ENCODE measurements at places on chromosomes 1 and 21.

DNA sequence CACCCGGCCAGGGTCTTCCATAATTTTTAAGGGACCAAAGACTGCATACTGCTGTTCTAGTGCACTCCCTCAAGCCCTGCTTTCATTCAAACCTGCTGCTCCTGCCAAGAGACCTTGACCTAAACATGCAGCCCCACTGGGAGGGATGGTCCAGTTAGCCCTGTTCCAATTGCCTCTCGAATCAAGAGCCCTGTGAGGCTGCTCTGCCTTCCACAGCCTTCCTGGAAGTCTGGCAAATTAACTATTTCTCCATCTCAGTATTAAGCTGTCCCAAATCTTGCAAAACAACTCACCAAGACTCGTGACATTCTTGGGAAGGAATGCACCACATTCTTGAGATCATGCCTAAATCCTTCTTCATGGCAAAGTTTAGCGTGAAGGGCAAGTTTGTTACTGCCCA, 231.3 kb downstream of the C1orf94 start:
- H3K4me3 ChIP-seq, result no peak overlapping the region
- DNase-seq, result no peak
- H3K36me3 ChIP-seq, result no peaks in the 10 kb centered on the region
- no peaks in the 10 kb centered on the region for H3K27me3 ChIP-seq
- no peaks in the 10 kb centered on the region for H3K4me1 ChIP-seq

- no peaks in the 10 kb centered on the region for H3K4me1 ChIP-seq
- peak; percentile 84 for DNase-seq
- H3K27ac ChIP-seq, result no peak overlapping the region
- no peaks in the 10 kb centered on the region for H3K36me3 ChIP-seq
- H3K4me3 ChIP-seq, result no peak overlapping the region
Measured at GRCh38 chr1:231460614-231461013, 38.5 kb upstream of the EGLN1 start.

DNA sequence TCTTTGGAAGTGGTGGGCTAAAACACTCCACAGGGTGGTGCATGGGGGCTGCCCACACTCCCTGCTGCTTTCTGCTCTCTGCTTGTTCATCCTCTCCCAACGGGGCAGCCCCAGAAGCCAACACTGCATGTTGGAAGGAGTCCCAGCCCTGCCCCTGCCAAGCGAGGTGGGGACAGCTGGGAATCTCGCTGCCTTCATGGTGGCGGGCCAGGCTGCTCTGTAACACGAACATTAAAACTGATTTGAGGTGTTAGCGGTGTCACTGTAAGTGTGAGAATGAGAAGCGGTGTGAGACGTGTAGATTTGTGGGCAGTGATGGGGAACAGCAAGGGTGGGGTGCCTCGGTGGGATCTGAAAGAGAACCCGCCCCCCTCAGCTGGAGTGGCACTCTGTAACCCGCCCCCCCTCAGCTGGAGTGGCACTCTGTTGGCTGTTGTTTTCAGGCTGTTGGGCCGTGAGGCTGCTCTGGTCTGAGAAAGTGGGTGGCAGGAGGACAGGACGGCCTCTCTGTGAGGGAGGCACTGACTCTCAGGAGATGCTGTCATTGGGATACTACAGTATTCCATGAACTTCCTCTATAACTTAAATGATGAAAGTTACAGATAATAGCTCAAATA, 80.9 kb downstream of the PCBP3 start:
- no peak overlapping the region for H3K4me3 ChIP-seq
- H3K36me3 ChIP-seq, result no peaks in the 10 kb centered on the region
- no peak overlapping the region for H3K27ac ChIP-seq

- no peaks in the 10 kb centered on the region for H3K27me3 ChIP-seq
- DNase-seq, result peak; percentile 54
- no peak overlapping the region for H3K27ac ChIP-seq
Measured at GRCh38 chr1:15352128-15352957, 57.3 kb upstream of the EFHD2 start.

DNA sequence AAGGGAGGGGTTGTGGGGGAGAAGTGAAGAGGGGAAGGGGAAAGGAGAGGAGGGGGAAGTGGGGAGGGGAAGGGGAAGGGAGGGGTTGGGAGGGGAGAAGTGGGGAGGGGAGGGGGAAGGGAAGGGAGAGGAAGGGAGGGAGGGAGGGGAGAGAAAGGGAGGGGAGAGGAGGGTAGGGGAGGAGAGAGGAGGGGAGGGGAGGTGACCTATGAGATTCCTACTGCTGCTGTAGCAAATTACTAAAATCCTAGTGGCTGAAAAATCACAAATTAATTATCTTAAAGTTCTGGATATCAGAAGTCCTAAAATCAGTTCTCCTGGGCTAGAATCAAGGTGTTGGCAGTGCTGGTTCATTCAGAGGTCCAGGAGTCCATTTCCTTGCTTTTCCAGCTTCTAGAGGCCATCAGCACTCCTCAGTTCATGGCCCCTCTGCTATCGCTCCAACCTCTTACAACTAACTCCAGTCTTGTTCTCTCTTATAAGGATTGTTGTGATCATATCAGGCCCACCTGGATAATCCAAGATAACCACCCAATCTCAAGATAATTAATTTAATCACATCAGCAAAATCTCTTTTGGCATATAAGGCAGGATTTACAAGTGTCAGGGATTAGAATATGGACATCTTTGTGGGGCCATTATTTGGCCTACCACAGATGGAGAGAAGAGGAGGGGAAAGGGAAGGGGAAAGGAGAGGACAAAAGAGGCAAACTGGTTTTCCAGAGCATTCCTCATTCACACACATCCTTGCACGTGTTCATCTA, 30.4 kb upstream of the KANK4 start:
- no peak for DNase-seq
- H3K4me1 ChIP-seq, result no peaks in the 10 kb centered on the region
- H3K4me3 ChIP-seq, result no peak overlapping the region
- no peak overlapping the region for H3K27ac ChIP-seq

- H3K27me3 ChIP-seq, result no peaks in the 10 kb centered on the region
- H3K36me3 ChIP-seq, result no peaks in the 10 kb centered on the region
- no peaks in the 10 kb centered on the region for H3K4me1 ChIP-seq
- H3K27ac ChIP-seq, result no peak overlapping the region
Measured at GRCh38 chr1:196059210-196059609, 549.0 kb downstream of the KCNT2 start.

DNA sequence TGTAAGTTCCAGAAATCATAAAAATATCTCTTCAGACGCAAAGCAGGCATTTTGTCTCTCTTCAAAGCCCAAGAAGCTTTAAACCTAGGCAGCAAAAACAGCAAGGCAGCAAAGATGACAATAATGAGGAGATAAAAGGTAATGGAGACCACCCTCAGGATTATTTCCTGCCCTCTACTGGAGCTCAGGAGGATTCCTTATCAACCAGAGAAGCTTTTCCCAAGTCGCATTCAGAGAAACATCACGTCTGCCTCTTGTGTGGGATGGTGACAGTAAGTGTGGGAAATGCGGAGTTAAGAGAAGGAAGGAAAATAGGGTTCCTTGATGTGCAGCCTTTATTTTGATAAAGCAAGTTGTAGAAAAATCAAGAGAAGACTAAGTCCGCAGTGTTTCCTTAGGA, 365.8 kb downstream of the RGS7 start:
- no peaks in the 10 kb centered on the region for H3K4me1 ChIP-seq
- H3K27ac ChIP-seq, result no peak overlapping the region
- no peaks in the 10 kb centered on the region for H3K36me3 ChIP-seq
- no peaks in the 10 kb centered on the region for H3K27me3 ChIP-seq

- H3K4me1 ChIP-seq, result no peaks in the 10 kb centered on the region
- H3K27me3 ChIP-seq, result no peaks in the 10 kb centered on the region
- no peak for DNase-seq
- no peaks in the 10 kb centered on the region for H3K36me3 ChIP-seq
- no peak overlapping the region for H3K4me3 ChIP-seq
- no peak overlapping the region for H3K27ac ChIP-seq
Measured at GRCh38 chr1:98817821-98818220, 156.3 kb downstream of the SNX7 start.

- H3K4me3 ChIP-seq, result no peak overlapping the region
- peaks cover 18% of the 10 kb centered on the region for H3K27me3 ChIP-seq
- DNase-seq, result no peak
- H3K27ac ChIP-seq, result no peak overlapping the region
- H3K36me3 ChIP-seq, result no peaks in the 10 kb centered on the region
Measured at GRCh38 chr1:201248721-201249559, 34.4 kb upstream of the PKP1 start.

DNA sequence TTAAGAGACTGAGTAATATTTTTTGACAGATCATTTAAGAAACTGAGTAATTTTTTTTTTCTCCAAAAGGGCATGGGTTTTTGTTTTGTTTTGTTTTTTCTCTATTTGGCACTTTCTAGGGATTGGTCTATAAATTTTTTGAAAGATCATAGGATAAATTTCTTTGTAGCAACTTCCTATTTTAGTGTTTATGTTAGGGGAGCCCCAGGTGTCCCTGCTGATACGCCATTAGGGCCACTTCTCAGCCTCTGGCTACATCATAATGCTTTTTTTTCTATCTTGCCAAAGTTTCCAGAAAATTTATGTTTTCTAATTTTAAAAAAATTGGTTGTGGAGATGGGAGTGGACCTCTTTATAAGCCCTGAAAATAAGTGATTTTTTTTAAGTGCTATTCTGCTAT, 2.6 kb downstream of the GABPA start:
- H3K27ac ChIP-seq, result no peak overlapping the region
- no peak for DNase-seq

DNA sequence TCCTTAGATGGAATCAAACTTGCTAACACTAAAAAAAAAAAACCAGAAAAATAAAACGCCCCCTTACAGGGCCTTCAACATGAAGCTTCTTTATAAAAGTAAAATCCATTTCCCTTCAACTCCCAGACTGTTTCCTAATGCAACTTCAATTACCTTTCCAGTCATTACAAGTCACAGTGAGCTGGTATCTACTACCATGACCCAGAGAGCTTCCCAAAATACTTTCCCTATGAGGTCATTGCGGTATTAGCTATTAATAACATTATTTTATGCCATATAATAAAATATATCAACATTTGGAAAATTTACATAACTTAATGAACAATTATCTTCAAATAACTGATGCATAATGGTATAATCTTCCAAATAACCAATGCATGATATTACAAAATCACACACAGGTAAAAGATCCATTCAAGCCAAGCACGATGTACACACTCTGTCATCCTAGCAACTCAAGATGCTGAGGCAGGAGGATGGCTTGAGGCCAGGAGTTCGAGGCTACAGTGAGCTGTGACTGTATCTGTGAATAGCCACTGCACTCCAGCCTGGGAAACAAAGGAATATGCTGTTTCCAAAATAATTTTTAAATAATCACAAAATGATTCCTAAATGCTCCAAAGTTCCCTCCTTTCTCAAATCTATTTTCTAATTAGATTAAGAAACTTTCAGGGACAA, 24.1 kb downstream of the EIF4G3 start:
- H3K4me1 ChIP-seq, result peaks cover 13% of the 10 kb centered on the region
- no peaks in the 10 kb centered on the region for H3K27me3 ChIP-seq
- DNase-seq, result no peak
- peak overlapping the region; percentile 21 for H3K27ac ChIP-seq

- no peaks in the 10 kb centered on the region for H3K36me3 ChIP-seq
- H3K27ac ChIP-seq, result no peak overlapping the region
- no peak overlapping the region for H3K4me3 ChIP-seq
- H3K27me3 ChIP-seq, result peaks cover 3% of the 10 kb centered on the region
- H3K4me1 ChIP-seq, result peaks cover 10% of the 10 kb centered on the region
Measured at GRCh38 chr1:151143986-151144385, 2.4 kb downstream of the SEMA6C start.

GRCh38 chr1:224592636-224593582, 23.2 kb upstream of the CNIH3 start:
- DNase-seq, result peak; percentile 92
- peaks cover 13% of the 10 kb centered on the region for H3K4me1 ChIP-seq
- H3K27me3 ChIP-seq, result no peaks in the 10 kb centered on the region

- H3K27me3 ChIP-seq, result peaks cover 12% of the 10 kb centered on the region
- no peaks in the 10 kb centered on the region for H3K4me1 ChIP-seq
- DNase-seq, result no peak
- H3K36me3 ChIP-seq, result no peaks in the 10 kb centered on the region
- H3K4me3 ChIP-seq, result no peak overlapping the region
Measured at GRCh38 chr1:110148961-110149360, 1.3 kb upstream of the SLC6A17 start.

GRCh38 chr1:19512545-19512944, 27.2 kb upstream of the CAPZB start:
- no peaks in the 10 kb centered on the region for H3K27me3 ChIP-seq
- peaks cover 3% of the 10 kb centered on the region for H3K4me1 ChIP-seq
- H3K4me3 ChIP-seq, result no peak overlapping the region
- no peak overlapping the region for H3K27ac ChIP-seq

GRCh38 chr1:198846556-198846955, 207.7 kb downstream of the PTPRC start:
- H3K27me3 ChIP-seq, result no peaks in the 10 kb centered on the region
- no peaks in the 10 kb centered on the region for H3K4me1 ChIP-seq
- H3K4me3 ChIP-seq, result no peak overlapping the region
- no peaks in the 10 kb centered on the region for H3K36me3 ChIP-seq

GRCh38 chr1:116415699-116416533, 42.9 kb downstream of the ATP1A1 start:
- no peak overlapping the region for H3K27ac ChIP-seq
- DNase-seq, result no peak
- H3K4me3 ChIP-seq, result no peak overlapping the region
- no peaks in the 10 kb centered on the region for H3K36me3 ChIP-seq
- H3K27me3 ChIP-seq, result no peaks in the 10 kb centered on the region

- peak overlapping the region; percentile 89 for H3K27ac ChIP-seq
- peak; percentile 38 for DNase-seq
- peaks cover 1% of the 10 kb centered on the region for H3K36me3 ChIP-seq
- H3K4me1 ChIP-seq, result peaks cover 22% of the 10 kb centered on the region
Measured at GRCh38 chr1:19645411-19646251, 1.5 kb downstream of the NBL1 start.

- no peaks in the 10 kb centered on the region for H3K27me3 ChIP-seq
- no peak overlapping the region for H3K4me3 ChIP-seq
- no peak overlapping the region for H3K27ac ChIP-seq
- DNase-seq, result no peak
Measured at GRCh38 chr1:9597361-9598315, 8.9 kb downstream of the TMEM201 start.

- H3K36me3 ChIP-seq, result no peaks in the 10 kb centered on the region
- peak; percentile 12 for DNase-seq
- peaks cover 9% of the 10 kb centered on the region for H3K4me1 ChIP-seq
- H3K27ac ChIP-seq, result no peak overlapping the region
Measured at GRCh38 chr21:42641311-42642218, 11.9 kb upstream of the PDE9A start.

DNA sequence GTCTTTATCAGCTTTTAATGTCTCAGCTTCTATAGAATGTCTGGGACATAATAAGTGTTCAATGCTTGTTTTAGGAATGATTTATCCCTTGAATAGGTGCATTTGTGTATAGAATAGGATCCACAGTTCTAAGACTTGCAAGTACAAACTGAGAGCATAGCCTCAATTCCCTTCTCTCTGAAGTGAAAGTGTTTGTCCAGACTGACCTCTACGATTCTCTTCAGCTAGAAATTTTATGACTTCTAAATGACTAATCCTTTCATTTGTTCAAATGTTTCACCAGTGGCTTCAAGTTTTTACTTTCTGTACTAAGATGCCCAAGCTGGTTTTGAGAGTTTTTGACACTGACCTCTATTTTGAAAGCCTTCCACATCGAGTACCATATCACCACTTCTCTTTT, 608.2 kb upstream of the ADGRL4 start:
- no peaks in the 10 kb centered on the region for H3K27me3 ChIP-seq
- no peak overlapping the region for H3K27ac ChIP-seq
- no peaks in the 10 kb centered on the region for H3K36me3 ChIP-seq
- no peaks in the 10 kb centered on the region for H3K4me1 ChIP-seq
- DNase-seq, result peak; percentile 27
